ENCODE measurements at places on chromosomes 6 and 20.

DNA sequence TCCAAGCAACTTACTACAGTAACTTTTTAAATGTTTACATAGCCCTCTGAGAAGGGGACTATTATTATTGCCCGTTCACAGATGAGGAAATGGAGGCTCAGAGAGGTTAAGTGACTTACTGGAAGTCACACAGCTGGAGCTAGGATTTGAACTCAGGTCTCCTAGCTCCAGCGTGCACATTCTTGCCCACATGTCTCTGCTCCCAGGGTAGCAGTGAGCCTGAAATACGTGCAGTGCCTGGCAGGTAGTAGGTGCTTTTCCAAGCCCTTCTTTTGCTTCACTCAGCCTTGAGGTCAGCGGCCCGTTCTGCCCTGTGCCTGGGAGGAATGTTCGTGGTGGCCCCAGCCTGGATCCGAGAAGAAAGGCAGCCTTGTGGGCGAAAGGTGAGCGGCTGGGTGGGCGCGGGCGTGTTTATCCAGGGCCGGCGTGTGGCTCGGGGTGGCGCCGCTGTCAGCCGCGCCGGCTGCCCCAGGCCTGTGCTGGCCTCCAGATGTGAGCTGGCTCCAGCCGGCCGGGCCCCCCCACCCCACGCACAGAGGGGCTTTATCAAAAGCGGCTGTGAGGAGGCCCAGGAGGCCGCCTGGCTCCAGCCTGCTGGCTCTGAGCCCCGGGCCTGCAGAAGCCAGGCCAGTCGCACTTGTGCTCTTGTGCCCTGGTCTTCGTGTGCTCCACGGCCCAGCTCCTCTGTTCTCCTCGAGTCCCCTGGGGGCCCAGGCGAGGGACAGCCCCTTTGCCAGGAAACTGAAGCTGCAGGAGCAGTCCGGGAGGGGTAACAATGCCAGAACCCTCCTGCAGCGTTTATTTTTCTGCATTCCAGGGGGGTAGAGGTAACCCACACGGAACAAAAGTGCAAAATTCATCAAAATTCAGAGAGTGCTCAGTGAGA is 58.1 kb downstream of the UBE2V1 start:
- no peak for DNase-seq

- no peak for DNase-seq
Observed at GRCh38 chr6:160765412-160765811, 63.4 kb downstream of the PLG start.

DNA sequence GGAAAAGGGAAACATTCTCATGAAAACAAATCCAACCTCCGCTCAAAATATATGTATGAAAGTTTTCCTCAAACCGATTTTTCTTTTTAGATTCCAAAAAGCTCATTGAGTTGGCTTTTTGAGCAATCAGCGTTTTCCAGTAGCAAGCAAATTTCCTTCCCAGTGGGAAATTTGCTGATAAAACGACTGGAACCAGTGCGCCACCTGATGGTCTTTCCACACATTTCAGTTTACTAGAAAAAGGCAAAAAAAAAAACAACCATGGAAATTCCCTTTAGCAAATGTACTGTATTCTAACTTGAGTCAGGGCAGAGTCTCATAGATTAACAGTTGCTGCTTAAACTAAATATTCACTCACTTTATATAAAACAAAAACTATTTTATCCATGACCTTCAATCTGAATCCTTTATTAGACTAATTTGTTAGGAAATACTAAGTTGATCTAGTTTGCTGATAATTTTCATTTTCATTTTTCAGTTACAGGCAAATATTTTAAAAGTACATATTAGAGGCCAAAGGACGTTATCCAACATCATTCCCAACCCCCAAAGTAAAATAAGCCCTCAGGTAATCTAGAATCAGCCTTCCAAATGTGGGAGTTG is 271.5 kb downstream of the FOXA2 start:
- no peak for DNase-seq

GRCh38 chr6:127570739-127571389 is 6.1 kb upstream of the C6orf58 start:
- DNase-seq: no peak

GRCh38 chr20:35595901-35596300 is 19.7 kb upstream of the SPAG4 start:
- DNase-seq: no peak

Measured in posterior vena cava (tissue), 2 donors.